ENCODE measurements at places on chromosomes 16 and 17.

GRCh38 chr16:89194340-89195311 lies 5.7 kb downstream of the SLC22A31 start:
- no peak for DNase-seq

DNA sequence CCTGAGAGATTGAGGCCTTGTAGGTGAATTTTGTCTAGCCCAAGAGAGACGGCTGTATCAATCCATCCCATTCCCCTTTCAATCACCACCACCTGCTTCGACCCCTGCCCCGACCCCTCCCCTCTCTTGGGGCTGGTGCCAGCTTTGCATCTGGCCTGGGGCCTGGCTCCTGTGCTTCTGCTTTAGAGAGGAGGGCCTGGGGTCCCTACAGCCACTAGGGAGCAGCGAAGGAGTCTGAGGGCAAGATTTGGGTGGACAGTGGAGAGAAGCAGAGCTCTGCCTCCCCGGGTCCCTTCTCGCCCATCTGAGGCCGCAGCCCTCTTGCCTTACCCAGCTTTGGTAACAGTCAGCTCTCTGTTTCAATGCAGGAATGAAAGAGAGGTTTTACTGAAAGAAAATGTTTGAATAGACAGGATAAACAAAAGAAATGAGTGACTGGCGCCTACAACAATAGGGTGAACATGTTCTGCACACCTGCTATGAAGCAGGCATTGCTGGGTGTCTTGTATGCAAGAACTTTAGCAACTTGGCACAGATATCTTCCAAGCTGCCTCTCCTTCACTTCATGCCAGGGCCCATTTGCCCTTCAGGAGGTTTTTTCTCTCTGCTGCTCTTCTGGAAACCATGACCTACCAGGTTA lies 57.4 kb downstream of the SLC47A1 start:
- DNase-seq: no peak

GRCh38 chr16:22089910-22090309 lies 2.4 kb upstream of the VWA3A start:
- DNase-seq: no peak

DNA sequence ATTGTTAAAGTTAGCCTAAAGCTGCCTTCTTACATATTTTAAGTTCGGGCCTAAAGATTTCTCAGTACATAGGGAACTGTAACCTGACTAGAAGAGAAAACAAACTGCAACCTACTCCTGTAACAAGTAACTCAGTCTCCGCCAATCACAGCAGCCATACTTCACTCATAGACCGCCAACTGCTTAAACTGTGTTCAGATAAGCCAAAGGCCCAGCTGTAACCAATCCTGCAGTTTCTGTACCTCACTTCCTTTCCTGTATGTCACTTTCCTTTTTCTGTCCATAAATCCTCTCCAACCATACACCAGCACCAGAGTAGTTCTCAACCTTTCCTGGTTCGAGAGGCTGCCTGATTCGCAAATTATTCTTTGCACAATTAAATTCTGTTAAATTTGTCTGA lies 41.5 kb downstream of the GLG1 start:
- no peak for DNase-seq

GRCh38 chr17:78707923-78708322 lies 74.2 kb downstream of the CYTH1 start:
- DNase-seq: no peak

- no peak for DNase-seq
These were observed 97.6 kb upstream of the FAM20A start for GRCh38 chr17:68698746-68699145.

DNA sequence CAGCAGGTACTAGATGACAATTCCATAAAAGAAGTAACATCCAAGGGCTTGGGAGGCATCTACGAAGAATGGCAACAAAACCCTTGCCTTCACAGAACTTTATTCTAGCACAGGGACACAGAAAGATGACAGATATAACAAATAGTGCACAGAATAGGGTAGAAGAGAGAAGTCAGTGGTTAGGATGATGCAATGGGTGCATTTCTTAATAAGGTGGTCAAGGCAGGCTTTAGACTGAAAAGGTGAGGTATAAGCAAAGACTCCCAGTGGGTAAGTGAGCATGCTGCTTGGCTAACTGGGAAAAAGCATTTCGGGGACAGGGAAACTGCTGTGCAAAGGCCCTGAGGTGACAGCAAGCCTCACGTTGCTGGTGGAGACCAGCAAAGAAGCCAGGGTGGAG lies 175.9 kb downstream of the XYLT1 start:
- DNase-seq: no peak

GRCh38 chr16:73050201-73051099 lies 2.5 kb upstream of the ZFHX3 start:
- no peak for DNase-seq
